ENCODE measurements at places on chromosomes 1 and 21.

GRCh38 chr1:985126-985525 is 3.2 kb upstream of the PERM1 start:
- no peak for DNase-seq

GRCh38 chr1:77829851-77830250 is 50.4 kb downstream of the MIGA1 start:
- DNase-seq = no peak

DNA sequence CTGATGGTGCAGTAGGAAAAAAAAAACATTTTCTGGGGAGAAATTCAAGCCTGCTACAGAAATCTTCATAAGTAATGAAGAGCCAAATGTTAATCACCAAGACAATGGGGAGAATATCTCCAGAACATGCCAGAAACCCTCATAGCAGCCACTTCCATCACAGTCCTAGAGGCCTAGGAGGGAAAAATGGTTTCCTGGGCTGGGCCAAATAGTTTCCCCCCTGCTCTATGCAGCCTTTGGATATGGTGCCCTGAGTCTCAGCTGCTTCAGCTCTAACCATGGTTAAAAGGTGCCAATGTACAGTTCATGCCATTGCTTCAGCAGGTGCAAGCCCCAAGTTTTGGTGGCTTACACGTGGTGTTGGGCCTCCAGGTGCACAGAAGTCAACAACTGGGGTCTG is 113.1 kb downstream of the ZNF648 start:
- DNase-seq = no peak

GRCh38 chr21:26555540-26556146 is 17.4 kb downstream of the CYYR1 start:
- DNase-seq = no peak

GRCh38 chr1:241770115-241770514 is 77.9 kb upstream of the EXO1 start:
- DNase-seq = no peak

DNA sequence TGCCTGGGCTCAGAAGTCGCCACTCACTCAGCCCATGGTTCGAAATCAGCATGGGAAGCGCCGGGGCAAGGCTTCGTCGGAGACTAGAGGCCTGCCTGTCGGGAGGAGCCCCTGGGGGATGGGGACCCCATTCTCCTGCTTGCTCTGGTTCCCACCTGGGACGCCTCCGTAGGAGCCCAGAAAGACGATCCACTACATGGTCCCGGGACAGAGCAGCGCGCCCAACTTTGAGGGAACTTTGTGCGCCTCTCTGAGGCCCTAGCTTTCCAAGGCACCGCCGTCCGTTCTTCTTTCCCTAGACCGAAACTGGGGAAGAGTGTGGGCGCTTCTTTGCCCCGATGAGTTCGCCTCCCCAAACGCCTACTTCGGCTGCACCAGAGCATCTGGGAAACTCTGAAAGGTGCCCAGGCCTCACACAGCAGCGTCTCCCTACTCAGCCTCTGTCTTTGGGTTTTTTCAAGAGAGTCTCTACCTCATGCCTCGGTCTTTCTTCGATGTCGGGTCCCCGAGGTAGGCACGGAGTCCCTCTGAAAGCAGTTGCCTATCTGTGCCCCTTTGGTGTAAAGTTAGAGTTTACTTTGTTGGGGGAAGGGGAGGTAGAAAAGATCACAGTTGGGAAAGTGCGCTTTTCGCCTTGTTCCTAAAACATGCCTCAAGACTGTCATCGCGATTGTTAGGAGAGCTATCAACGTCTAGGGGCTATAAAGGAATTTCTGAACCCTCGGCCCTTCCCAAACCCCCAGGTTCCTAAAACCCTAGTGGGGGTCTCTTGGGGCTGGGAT is 14.0 kb downstream of the NR5A2 start:
- no peak for DNase-seq

- no peak for DNase-seq
Measured at GRCh38 chr1:29291756-29292155, 55.4 kb downstream of the PTPRU start.

DNA sequence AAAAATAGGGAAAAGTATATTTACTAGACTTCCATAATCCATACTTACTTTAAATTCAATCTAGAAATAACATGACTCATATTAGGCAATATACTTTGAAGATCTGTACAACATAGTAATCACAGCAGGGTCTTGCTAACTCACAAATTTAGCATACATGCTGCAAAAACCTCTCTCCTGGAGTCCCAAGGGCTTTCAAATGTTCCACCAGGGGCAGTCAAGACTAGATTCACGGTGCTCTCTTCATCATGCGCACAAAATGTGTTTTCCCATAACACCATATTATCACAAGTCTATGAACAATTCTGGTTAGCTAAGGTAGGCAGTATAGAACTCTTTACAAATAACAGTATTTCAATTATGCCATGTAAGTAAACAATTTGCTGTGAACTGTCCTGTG is 45.8 kb downstream of the SSX2IP start:
- DNase-seq = no peak

- DNase-seq = peak; percentile 53
Measured at GRCh38 chr1:202315576-202316168, 26.1 kb downstream of the UBE2T start.

DNA sequence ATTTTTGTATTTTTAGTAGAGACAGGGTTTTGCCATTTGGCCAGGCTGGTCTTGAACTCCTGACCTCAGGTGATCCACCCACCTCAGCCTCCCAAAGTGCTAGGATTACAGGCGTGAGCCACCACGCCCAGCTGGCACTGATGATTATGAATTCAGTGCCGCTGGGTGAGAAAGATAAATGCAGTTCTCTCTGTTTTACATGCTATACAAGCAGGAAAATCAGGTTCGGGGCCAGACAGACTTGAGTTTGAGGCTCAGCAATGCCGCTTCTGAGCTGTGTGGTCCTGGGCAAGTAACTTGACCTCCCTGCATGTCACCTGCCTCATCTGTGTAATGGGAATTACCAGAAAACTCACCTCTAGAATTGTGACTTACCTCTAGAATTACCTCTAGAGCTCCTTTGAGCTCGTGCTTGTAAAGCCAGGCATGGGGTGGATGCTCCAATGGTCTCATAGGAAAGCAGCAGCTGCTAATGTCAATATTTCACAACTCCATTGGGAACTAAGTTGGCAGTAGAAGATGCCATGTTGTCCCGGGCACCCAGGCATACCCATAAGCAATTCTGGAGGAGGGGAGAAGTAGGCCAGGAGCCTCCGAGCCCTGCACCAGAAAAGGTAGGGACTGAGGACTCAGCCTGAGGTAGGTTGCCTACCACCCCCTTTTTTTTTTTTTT is 119.8 kb upstream of the SLC25A33 start:
- DNase-seq = no peak

GRCh38 chr1:3049164-3049563 is 19.8 kb upstream of the PRDM16 start:
- no peak for DNase-seq

- DNase-seq = no peak
Measured at GRCh38 chr1:116306840-116307442, 66.1 kb upstream of the ATP1A1 start.

DNA sequence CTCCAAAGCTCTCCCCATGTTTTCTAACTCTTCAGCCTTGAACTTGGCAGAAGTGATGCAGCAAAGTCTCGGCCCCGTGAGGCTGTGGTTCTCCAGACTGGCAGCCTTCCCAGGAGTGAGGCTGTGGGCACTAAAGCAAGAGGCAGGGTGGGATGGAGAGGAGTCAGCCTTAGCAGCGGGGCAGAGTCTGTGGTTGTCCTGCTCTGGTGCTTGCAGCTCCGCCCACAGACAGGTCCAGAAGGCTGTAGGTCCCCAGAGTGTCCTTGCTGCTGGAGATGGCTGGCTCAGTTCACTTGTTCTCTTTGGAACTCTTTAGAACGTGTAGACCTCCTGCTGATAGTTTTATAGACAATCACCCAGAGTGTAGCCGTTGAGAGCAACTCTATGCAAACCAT is 142.6 kb downstream of the AJAP1 start:
- no peak for DNase-seq

DNA sequence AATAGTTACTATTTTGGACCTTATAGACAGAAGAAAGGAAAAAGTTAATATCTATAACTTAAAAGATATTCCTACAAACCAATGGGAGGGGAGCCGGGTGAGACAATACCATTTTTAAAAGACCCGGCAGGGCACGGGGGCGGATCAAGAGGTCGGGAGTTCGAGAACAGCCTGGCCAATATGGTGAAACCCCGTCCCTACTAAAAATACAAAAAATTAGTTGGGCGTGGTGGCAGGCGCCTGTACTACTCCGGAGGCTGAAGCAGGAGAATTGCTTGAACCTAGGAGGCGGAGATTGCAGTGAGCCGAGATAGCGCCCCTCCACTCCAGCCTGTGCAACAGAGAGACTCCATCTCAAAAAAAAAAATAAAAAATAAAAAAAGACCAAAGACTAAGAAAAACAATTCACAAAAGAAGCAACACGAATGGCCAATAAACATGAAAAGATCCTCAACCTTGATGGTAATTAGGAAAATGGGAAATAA is 1.2 kb upstream of the PSMB2 start:
- DNase-seq = no peak

DNA sequence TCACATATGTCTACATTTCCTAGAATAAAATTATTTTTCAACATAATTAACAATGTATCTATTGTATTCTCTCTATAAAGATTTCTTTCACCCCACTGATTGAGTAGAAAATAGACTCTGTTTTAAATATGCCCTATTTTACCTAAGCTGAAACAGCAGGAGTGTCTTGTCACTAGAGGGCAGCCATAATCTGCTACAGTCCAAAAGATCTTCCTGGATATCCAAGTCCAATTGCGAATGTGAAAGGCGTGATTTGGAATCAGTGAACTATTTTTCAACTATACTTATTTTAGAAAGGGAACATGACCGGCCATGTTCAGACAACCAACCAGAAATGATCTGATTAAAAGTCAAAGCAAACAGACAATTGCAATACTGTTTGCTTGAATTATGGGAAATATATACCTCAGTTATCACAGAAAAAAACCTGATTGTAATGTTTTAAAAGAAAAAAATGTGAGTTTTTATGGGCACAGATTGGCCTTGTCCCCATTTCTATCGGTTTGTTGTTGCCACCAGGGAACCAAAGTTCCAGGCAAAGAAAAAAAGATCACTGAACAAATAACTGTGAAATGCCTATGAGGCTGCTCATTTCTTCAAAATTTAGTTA is 1211.0 kb upstream of the ADGRL4 start:
- peak; percentile 14 for DNase-seq

DNA sequence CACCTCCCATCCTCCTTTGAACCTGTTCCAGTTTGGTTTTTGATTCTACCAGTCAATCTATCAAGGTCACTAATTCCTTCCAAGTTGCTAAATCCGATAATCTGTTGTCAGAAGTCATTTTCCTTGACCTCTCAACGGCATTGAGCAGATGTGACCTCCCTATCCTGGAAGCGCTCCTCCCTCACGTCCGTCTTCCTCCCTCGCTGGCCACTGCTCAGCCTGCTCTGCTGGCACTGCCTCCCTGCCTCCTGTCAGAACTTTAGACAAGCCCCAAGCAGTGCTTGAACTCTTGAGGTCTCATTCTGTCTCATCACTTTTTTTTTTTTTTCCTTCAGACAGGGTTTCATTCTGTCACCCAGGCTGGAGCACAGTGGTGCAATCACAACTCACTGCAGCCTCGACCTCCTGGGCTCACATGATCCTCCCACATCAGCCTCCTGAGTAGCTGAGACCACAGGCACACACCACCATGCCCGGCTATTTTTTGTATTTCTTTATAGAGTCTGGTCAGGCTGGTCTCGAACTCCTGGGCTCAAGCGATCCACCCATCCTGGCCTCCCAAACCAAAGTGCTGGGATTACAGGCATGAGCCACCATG is 4.4 kb upstream of the ACOT7 start:
- no peak for DNase-seq

GRCh38 chr21:39125752-39126485 is 57.3 kb downstream of the PSMG1 start:
- DNase-seq = peak; percentile 46

GRCh38 chr1:40860706-40861223 is 1.4 kb downstream of the CITED4 start:
- no peak for DNase-seq

GRCh38 chr1:172756024-172756423 is 97.1 kb downstream of the FASLG start:
- DNase-seq = no peak

DNA sequence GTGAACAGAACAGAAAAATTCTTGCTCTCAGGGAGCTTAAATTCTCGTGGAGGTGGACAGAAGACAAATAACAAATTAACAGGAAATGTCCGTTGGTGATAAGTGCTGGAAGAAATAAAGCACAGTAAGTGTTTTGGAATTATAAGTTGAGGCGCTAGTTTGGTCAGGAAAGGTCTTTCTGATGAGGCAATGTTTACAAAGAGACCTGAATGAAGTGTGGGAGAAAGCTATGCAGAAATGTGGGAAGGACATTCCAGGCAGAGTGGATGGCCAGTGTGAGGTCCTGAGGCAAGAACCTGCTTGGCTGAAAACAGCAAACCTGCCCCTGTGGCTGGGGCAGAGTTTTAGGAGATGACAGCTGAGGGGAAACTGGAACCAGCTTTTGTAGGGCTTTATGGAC is 23.3 kb downstream of the NGF start:
- DNase-seq = no peak

DNA sequence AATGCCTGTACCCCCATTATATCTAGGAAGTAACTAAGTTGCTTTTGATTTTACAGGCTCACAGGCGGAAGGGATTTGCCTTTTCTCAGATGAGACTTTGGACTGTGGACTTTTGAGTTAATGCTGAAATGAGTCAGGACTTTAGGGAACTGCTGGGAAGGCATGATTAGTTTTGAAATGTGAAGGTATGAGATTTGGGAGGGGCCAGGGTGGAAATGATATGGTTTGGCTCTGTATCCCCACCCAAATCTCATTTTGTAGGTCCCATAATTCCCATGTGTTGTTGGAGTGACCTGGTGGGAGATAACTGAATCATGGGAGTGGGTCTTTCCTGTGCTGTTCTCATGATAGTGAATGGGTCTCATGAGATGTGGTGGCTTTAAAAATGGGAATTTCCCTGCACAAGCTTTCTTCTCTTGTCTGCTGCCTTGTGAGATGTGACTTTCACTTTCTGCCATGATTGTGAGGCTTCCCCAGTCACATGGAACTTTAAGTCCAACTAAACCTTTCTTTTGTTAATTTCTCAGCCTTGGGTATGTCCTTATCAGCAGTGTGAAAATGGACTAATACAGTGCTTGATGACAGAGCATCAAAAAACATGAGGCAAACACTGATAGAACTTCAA is 1119.5 kb downstream of the PLA2G4A start:
- DNase-seq = no peak

GRCh38 chr1:41762251-41762650 is 156.5 kb downstream of the HIVEP3 start:
- DNase-seq = no peak

DNA sequence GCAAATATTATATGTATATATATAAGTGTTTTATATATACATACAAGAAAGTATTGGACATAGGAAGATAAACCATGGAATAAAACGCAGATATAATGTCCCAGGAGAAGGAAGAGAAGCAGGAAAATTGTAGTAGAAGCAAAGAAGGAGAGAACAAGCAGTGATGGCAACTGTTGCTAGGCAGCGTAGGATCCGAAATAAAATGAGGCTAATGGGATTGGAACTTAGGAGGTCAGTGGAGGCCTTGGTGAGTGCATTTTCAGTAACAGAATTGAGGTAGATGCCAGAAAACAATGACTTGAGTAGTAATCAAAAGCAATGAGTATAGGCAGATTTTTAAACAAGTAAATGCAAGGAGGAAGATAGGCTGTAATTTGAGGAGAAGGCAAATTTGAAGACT is 265.8 kb downstream of the LRRC7 start:
- DNase-seq = no peak

- DNase-seq = no peak
Measured at GRCh38 chr1:7047866-7048265, 262.6 kb downstream of the CAMTA1 start.

- no peak for DNase-seq
Measured at GRCh38 chr1:26717017-26717491, 21.2 kb downstream of the ARID1A start.

- DNase-seq = peak; percentile 68
Measured at GRCh38 chr1:238252033-238252802, 361.5 kb upstream of the ZP4 start.
